ENCODE measurements at places on chromosomes 1 and 21.

- ATAC-seq, result peak; percentile 66
Measured at GRCh38 chr21:39103689-39104088, 79.6 kb downstream of the PSMG1 start.

DNA sequence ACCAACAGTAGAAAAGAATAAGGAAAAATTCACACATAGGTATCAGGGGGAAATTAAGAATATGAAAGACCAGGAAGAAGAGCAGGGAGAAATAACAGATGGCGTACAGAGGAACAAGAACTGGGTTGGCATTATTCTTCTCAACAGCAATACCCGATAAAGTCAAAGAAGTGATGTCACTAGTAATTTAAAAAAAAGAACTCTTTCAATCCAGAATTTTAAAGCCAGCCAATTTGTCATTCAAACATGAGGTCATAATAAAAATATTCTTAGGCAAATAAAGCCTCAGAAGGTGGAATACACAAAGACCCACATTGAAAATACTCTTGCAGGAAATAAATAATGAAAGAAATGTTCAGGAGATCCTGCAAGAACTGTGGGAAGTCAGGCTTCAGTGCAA, 8.8 kb downstream of the NCMAP start:
- ATAC-seq, result no peak

DNA sequence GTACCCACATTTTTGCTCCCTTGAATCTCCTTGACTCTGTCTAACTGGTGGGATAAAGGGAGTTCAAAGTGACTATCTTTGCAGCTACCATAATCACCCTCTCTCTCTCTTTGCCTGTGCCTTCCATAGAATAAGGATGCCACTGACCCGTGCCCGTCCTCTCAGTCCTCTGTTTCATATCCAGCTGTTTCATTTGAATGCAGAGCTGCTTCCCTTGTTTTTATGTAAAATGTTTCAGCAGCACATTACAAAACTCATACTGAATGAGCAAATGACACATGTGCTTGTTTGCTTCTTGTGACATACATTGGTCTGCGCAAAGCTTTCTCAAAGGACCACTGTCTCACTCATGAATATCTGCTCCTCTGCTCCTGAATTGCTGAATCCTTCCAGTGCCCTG, 38.4 kb downstream of the CDC42 start:
- ATAC-seq, result no peak

DNA sequence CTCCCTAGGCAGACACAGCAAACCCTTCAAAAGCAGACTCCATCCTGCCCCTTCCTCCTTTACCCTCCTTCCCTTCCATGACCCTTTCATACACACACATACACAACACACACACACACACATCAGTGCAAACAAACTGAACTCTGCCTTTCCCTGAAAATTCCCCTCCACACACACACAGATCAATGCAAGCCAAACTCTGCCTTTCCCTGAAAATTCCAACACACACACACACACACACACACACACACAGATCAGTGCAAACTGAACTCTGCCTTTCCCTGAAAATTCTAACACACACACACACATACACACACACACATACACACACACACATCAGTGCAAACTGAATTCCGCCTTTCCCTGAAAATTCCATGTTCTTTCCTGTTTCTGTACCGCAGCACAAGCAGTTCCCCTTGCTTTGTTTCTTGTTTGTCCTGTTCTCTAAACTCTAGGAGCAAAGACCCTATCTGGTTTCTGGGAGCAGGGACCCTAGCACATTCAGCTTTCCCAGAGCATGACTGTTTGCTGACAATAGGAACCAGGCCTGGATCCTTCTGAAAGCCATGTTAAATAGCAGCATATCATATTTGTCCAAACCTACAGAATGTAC, 91.0 kb downstream of the PTPN14 start:
- ATAC-seq, result no peak

DNA sequence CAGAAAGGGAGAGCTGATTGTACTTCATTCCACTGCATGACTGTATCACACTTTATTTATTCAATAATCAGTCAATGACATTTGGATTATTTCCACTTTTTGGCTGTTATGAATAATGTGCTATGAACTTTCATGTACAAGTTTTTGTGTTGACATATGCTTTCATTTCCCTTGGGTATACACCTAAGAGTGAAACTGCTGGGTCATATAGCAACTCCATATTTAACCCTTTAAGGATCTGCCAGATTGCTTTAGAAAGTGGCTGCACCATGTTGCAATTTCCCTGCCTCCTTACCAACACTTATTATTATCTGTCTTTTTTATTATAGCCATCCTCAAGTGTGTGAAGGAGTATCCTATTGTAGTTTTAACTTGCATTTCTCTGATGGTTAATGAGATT, 108.8 kb upstream of the KCNK1 start:
- no peak for ATAC-seq

DNA sequence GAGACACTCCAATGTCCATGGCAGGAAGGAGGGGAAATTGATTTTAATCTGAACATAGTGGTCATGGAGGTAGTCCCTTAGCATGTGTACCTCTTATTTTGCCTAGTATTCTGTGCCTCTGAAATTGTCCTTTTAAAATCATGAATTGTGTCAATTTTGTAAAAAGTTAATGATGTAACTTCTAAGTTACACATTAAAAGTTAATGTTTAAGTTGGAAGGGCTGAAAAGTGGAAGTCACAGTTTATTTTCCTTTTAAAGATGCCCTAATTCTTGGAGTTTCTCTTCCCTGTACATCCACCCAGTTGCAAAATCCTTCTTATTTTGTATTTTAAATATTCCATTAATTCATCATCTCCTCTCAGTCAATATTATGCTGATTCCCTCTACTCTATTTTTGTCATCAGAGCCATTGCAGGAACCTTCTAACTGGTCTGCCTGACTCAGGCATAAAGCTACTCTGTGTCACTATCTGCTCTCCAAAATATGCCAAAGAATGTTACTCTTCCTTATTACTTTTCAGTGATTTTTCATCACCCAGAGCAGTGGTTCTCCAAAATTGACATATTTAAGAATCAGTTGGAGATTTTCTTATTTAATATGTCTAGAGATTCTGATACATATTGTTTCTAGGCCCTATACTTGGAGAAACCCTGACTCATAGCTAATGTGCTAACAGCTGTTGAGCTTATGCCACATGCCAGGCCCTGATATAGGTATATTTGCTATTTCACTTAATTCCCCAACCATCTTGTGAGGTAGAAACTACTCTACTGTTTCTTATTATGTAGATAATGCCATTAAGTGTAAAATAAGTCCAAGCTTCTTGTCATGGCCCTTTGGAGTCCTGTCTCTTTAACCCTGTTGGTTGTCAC, 5.1 kb downstream of the HOOK1 start:
- ATAC-seq, result no peak

Data from gastroesophageal sphincter (tissue), 4 donors.